ENCODE measurements at places on chromosomes 6 and 20.

- no peak for DNase-seq
These were observed 18.8 kb downstream of the SYNDIG1 start for GRCh38 chr20:24488064-24488799.

- DNase-seq: no peak
These were observed 12.8 kb upstream of the SASH1 start for GRCh38 chr6:148329596-148330381.

- no peak for DNase-seq
These were observed 12.0 kb upstream of the TXNDC5 start for GRCh38 chr6:7922596-7922995.

DNA sequence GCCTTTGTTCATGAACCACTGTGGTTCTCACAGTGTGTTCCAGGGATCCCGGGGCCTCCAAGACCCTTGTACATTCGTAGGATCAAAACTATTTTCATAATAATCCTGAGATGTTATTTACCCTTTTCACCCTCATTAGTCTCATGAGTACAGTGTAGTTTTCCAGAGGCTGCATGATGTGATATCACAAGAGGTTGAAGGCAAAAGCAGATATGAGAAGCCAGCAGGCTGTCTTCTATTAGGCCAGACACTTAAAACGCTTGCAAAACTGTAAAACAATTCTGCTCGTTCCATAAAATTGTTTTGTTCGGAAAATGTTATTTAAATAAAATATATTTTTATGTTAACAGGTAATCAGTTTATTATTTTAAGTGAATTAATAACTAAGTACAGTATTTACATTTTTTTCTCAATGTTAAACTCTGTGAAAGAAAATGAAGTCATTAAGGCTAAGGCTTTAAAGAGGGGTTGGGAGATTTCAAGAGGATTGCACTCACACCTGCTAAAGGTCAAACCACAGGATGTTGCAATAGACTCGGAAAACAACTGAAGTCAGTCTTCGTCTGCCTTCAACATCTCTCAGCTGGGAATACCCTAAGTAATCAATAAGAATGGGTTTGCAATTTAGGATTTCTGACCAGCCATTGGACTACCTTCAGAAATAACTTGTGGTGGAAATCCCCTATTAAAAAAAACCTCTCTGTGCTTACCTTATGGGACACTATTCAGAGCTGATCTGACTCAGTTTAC is 474.2 kb downstream of the KIF16B start:
- no peak for DNase-seq

DNA sequence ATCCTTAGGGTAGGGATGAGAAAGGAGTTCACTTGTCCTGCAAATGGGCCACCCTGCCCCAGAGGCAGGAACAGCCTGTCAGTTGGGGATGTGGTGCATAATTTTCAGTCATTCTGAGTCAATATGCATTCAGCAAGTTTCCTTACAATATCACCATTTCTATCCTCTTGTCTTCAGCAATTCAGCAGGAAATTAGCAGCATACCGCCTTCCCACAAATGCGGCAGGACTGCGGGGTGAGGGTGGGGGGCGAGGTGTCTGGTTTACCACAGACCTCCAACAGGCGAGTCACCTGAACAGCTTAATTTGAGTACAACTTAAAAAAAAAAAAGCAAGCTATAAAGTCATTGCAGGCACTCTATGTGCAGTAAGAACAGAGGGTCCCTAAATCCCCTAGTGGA is 126.8 kb downstream of the MAP3K7 start:
- no peak for DNase-seq

GRCh38 chr6:34230653-34231371 is 5.9 kb upstream of the HMGA1 start:
- DNase-seq: no peak

GRCh38 chr6:63584566-63584965 is 12.3 kb downstream of the LOC128125822 start:
- no peak for DNase-seq

DNA sequence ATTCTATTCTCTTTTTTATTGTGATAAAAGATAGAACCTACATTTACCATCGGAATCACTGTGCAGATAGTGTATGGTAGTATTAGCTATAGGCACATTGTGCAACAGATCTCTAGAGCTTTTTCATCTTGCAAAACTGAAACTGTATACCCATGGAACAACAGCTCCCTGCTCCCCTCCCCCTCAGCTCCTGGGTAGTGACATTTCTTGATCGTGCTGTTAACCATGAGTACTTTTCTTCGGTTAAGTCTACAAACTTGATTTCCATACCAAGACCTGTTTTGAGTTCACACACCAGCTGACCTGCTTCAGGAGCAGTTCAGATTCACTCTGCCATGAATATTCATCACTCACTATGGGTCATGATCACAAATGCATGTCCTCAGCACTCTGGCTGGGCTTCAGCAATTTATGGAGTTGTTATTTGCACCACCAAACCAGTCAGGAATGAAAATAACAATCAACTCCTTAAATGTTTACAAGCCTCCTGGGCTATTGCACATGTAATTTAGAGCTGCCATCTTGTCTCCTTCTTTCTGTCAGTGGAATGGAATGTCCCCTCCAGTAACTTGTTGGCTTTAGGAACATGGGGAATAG is 32.8 kb downstream of the PRDM1 start:
- no peak for DNase-seq

GRCh38 chr6:111573892-111574797 is 31.5 kb downstream of the TRAF3IP2 start:
- peak; percentile 81 for DNase-seq

DNA sequence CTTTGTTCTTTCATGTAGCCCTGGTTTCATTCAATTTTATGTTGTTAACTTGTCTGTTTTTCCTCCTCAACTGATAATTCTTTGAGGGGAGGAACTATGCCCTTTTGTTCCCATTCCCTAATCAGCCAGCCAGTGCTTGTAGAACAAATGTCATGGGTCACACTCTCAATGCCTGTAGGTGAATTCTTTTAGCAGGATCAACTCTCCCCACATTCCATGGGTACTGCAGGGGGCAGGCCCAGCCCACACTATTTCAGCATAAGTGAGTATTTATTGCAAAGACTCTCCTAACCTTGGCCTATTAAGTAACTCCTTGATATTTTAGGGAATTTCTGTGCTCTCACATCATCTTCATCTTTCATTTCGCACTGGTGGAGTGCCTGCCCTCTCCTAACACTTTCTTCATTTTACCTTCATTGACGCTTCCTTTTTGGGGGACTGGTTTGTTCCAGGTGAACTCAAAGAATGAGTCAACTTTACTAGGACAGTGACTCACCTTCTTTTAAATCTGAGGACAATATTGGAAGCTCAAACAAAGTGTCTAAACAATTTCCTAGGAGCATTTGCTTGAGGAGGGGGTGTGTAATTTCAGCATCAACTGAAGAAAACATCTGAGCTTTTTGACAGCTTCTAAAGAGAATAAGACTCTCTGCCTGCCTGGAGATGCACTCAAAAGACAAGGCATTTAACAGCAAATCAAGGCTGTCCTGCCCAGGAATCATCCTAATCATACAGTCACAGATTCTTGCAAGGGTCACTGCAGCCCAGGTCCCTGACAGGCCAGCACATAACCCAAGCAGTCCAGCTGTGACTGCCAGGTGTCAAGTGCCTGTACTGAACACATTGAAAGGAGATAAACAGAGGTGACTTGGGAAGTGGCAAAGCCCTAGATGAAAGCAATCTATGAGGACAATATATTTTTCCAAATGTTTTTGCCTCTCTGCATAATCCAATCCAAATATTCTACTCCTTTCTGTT is 263.9 kb upstream of the PRND start:
- no peak for DNase-seq

DNA sequence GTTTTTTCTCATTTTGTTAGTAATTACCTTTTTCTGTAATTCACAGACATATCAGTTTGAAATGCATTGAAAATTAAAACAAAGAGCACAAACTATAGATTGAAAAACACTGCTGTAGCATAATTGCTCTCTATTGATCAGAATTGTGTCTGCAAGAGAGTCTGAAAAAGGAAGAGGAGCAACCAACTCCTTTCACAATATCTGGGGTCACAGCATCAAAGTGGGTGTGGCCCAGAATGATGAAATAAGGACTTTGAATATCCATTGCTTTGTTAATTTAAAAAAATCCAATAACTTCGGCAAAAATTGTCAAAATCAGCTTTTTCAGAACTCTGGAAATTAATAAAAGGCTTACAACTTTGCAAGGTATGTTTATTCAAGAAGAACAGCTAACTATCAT is 99.2 kb downstream of the MYLK4 start:
- no peak for DNase-seq

DNA sequence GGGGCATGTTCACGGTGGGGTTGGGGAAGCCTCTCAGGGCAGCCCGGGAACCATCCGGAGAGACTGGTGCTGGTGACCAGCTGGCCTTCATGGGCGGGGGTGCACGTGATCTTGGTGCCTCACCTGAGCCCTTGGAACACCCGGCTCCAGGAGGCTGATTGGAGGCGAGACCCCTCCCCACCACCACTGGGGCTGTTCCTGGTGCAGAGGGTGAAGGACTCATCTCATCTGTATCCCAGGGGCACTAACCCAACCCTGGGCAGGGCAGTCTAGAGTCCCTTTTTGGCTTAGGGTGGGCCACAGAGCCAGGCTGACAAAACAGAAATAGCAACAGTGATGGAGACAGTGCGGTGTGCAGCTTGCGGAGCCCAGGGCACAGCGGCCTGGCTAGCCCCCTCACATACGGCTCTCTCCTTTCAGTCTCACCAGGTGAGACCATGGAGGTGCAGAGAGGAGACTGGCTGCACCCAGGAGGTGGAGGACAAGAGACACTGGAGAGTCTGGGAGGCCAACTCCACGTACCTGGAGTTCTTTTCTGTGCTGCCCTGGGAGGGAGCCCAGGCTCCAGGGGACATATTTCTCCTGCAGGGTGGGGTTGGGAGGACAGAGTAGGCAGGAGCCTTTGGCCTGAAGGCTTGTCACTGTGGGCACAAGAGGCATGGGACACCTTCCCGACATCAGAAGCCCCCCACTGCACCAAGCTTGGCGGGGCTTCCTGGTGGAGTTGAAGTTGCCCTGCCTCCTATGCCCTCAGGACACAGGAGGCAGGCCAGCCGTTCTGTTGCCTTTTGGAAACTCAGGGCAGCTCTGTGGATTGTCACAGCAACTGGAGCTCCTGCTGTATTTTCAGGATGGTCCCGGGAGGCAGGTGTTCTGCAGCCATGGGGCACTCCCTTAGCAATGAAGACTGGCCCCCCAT is 106.0 kb downstream of the SYCP2 start:
- no peak for DNase-seq

DNA sequence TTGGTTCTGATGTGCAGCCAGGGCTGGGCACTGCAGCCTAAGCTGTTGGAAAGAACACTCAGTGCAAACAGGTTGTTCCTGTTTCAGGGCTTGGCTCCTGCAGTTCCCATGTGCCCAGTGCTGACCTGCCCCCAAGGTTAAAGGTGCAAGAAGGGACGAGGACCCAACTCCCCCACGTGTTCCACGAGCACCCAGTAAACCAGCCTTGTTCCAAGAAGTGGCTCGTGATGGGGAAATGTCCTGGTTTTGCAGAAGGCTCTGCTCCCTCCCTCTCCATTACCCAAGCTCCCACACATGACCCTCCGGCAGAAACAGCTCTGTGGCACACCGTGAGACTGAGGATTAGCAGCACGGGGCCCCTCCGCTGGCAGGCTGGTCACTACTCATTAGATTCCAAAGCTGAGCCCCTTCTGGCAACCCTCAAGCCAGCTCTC is 9.4 kb downstream of the ACSS1 start:
- no peak for DNase-seq

- DNase-seq: no peak
These were observed 920 bp downstream of the ZBTB12 start for GRCh38 chr6:31900917-31901414.

DNA sequence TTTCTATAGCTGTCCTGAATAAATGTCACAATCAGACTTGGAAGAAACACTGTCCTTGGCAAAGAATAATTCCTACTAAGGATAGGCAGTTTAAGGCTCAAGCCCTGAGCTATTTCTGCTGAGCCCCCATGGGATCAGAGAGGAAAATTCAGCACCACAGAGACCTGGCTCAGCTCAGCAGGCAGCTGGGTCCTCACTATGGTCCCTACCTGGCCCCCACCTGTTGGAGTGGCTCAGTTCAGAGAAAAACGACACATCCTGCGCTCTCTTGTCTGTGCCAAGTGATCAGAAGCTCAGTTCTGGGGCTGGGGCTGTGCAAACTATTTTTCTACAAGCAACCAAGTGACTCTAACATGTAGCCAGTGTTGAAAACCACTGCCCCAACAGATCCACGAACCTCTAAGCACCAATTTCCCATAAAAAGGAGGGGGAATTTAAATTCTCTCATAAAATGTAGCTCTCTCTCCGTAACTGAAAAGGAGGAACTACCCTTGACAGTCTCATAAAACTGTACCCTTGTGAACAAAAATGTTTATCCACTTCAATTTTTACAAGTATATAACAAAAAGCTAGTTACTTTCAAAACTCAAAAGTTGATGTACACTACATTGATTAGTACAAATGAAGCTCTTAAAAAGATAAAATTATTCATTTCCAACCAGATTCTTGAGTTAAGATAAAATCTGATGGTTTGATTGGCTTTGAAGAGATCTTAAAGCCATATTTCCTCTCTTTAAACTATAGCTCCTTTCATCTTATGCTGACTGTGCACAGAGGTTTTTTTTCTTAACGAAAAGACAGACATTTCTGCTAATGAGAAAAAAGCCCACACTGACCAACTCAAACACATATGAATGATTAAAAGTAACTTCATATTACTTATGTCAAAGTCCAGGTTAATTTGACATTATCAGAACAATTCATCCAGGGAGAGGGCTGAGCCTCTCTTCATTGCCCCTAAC is 52.0 kb downstream of the KIF13A start:
- no peak for DNase-seq

DNA sequence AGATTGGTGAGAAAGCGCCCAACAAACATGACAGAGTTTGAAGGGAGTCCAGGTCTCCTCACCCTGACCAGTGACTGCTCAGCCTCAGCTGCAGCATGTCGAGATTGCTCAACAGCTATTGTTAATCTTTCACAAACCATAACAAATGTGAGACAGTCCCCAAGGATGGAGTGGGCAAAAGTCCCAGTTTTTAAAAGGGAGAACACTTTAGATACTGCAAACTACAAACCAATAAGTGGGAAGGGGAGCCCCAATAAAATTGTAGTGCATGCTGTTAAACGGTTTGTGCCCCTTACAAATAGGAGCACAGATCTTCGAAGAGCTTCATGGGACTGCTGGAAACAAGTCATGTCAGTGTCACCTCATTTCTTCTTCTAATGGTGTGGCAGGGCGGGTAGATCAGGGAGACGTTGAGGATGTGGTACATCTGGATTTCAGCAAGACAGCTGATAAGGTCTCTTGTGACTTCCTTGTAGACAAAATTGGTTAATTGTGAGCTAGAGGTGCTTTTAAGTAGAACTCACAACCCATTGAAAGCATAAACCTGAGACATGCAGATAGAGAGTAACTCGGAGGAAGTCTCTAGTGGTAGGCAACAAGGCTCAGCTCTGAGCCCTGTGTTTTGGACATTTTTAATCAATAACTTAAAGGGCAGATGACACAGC is 134.0 kb upstream of the ARMC2 start:
- DNase-seq: peak; percentile 74
